Activated CD8-positive, alpha-beta memory T cell treated with anti-CD3 and anti-CD28 coated beads, Interleukin-2, amount 50 U/mL, for 4 hours (primary cell): ENCODE measurements at places on chromosomes 2 and 18.

GRCh38 chr2:149307014-149307413 lies 23.4 kb upstream of the LYPD6 start:
- no peak for DNase-seq

- DNase-seq: no peak
These were observed 22.2 kb upstream of the ATOH8 start for GRCh38 chr2:85731606-85732005.

DNA sequence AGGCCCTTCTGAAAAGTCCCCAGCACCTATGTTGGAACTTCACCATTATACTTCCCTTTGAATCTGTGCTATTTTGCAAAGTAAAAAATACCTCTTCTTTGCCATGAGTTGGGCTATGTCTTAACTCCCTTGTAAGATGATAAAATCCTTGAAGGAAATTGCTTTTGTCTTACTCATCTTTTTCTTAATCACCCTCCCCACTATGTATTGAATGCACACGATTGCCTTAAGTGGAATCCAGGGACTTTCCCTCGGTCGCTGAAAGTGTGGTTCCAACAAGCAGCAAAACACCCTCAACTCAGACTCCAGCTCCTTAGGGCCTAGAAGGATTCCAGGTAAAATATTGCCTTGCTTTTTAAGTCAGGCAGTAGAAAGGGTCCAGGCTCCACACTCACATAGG lies 173.2 kb upstream of the ARL4C start:
- no peak for DNase-seq

DNA sequence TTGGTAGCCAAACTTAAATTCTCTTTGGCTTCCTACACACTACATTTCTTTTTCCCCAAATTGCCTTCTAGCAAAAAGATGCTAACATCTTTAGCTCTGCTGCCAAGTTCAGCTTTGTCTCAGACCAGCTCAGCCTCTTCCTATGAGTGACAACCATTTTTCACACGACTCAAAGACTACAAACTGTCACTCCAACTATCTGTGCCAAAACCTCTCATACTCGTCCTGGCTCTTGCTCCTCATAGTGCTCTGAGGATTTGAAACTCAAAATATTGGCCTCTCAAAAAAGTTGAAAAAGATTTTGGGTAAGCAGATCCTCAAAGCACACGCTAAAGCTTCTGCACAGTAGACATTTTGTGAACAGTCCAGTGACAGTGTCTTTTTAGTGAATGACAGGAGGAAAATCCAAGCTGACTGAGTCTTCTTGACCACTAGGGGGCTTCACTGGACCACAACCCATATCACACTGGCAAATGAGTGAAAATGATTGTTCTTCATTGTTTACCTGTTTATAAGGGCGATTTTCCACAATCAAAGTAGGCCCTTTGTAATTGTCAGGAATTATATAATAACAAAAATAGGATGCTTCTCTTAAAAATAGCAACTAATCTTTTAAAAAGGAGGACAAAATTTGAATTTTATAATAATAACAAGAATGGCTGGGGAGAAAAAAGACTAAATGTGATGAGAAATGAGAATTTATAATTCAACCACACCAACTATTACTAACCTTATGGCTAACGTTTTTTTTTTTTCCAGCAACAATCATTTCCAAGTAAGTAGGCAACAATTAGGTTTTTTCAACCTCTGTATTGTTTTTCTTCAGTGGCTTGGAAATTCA lies 85.5 kb upstream of the PGAP1 start:
- DNase-seq: no peak

GRCh38 chr18:1595195-1595594 lies 690.5 kb downstream of the ADCYAP1 start:
- DNase-seq: no peak

GRCh38 chr2:74537140-74537539 lies 7.4 kb downstream of the HTRA2 start:
- DNase-seq: no peak

DNA sequence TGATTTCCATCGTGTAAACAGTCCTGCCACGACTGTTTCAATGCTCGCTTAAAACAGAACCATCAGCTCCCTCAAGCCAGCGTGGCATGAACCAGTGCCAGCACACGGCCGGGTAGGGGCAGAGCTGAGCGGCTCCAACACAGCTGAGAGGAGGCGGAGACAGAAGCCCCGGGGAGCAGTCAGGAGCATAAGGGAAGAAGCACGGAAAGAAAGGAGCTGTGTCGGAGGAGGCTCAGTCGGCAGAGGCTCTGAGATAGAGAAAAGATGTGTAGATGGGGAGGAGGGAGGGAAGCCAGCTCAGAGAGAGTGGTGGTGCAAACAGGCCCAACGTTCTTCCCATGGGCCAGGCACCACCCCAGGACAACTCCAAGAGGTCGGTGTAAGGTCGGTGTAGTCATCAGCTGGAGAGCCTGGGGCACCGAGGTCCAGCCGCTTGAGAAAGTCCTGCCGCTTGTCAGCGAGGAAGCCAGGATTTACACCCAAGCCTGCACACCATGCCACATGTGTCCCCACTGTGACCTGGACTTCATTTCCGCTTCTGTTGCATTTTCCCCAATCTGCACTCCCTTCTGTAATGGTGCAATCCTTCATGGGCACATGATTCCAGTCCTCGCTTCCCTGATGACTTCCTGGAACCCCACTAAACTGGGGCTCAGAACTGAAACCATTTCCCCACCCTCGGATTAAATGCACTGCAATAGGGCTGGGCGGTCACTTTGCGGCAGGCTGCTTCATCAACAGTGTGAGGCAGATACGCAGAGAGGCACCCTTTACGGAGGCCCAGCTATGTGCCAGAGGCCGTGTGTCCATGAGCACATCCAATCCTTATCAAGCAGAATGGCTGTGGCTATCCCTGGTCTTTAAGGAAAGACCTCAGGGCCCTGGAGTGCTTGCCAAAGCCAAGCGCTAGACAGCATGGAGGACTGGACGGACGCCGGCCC lies 43.5 kb downstream of the CYP27C1 start:
- DNase-seq: no peak

DNA sequence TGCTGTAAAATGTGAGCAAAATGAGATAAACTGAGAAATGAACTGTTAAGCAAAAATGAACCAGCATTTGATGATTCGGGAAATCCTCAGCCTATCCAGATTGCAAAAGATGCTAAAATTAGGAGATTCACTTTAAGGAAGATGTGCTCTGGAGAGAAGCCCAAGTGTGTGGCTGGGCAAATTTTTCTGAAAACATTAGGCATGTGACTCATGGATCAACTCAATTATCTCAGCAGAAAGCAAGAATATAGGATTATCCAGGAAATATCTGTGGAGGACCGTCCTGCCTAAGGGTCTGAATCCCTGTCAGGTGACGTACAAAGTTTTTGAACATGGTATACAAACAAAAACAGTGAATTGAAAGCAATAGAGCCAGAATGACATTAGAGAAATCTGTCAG lies 1268.3 kb upstream of the TMEFF2 start:
- DNase-seq: no peak

- DNase-seq: no peak
These were observed 87.3 kb upstream of the TLK1 start for GRCh38 chr2:171247741-171248662.
